A549 treated with CORT108297 at 1 μM for 4 hours (cell line): ENCODE measurements at places on chromosomes 12 and 14. TPM values are rescaled to one million over a fixed set of nuclear protein-coding genes. Genes with fewer than 3 reads are reported as not detected.

STYK1 gene
- 0.14 to 0.43 TPM (median 0.23 TPM) in 5 replicates for total RNA-seq

OVCH1 gene
- total RNA-seq: not detected in 5 replicates

CPNE6 gene
- 0.05 TPM in 1 of 5 replicates, not detected in the others for total RNA-seq

FOXN4 gene
- total RNA-seq: 0.05 to 0.06 TPM in 2 of 5 replicates, not detected in the others

WNT1 gene
- total RNA-seq: 0.17 TPM in 1 of 5 replicates, not detected in the others

AHNAK2 gene
- total RNA-seq: 182 to 238 TPM (median 196 TPM) in 5 replicates

SDR9C7 gene
- total RNA-seq: not detected in 5 replicates

GLIPR1L1 gene
- not detected in 5 replicates for total RNA-seq

GZMB gene
- total RNA-seq: not detected in 5 replicates

RAB21 gene
- total RNA-seq: 36.5 to 59.9 TPM (median 41.0 TPM) in 5 replicates

PELI2 gene
- total RNA-seq: 0.62 to 1.3 TPM (median 0.93 TPM) in 5 replicates

TAS2R8 gene
- total RNA-seq: not detected in 5 replicates

KLRD1 gene
- not detected in 5 replicates for total RNA-seq

ISM2 gene
- 0.24 to 0.44 TPM (median 0.42 TPM) in 5 replicates for total RNA-seq

C12orf42 gene
- total RNA-seq: not detected in 5 replicates

PEX5 gene
- 28.2 to 33.0 TPM (median 31.8 TPM) in 5 replicates for total RNA-seq
